ENCODE measurements at places on chromosomes 1 and 21.
A peak's percentile ranks its signal among the peaks of the same experiment; 100 is the strongest.

DNA sequence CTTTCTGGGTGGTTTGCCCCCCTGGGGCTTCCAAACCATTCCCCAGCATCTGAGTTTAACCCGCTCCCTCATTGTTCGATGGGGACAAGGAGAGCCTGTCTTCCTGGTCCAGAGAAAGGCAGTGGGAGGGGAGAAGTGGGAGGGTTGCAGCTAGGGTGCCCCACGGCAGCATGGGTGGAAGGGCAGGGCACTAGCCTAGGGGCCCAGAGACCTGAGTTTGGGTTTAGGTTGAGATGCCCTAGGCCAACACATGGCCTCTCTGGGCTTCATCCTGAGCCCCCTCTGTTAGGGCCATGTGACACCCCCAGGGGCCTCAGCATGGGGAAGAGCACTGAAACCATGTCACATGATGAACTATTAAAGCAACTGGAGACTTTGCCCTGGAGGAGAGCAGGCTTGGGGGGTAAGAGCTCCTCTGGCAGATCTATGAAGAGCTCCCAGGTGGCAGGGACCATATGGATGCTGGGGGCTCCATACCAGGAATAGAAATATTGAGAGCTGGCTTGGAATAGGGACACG is 9.7 kb upstream of the RUNX3 start:
- H3K27ac ChIP-seq = no peak overlapping the region
- no peaks in the 10 kb centered on the region for H3K36me3 ChIP-seq
- no peaks in the 10 kb centered on the region for H3K4me1 ChIP-seq
- DNase-seq = no peak
- H3K4me3 ChIP-seq = no peak overlapping the region

DNA sequence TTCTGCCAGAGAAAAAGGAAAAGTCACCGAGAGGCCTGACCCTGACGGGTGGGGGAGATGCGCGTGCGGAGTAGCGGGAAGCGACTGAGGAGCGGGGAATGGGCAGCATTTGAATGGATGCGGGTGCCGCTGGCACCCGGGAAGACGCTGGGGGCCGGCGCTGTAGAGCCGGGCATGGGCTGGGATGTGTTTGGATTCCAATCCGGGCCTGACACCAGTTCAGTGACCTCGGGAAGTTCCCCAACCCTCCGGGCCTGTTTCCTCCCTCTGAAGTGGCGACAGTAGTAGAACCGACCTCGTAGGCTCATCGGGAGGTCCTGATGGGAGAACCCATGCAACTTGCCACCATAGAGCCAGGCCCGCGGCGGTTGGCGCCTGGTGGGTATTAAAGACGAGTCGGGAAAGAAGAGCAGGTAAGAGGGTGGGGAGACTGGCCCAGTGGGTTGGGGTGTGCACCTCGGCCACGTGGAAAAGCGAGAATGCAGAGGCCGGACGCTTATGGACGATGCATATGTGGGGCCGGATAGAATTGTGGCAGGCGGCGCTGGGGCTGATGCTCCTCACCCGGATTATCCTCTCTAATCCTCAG is 642 bp upstream of the SLC16A1 start:
- DNase-seq = no peak
- peak overlapping the region; percentile 85 for H3K4me3 ChIP-seq
- peak overlapping the region; percentile 96 for H3K27ac ChIP-seq
- H3K27me3 ChIP-seq = no peaks in the 10 kb centered on the region

GRCh38 chr1:63595435-63595834 is 2.2 kb downstream of the PGM1 start:
- DNase-seq = no peak
- H3K4me1 ChIP-seq = no peaks in the 10 kb centered on the region
- H3K27me3 ChIP-seq = no peaks in the 10 kb centered on the region
- H3K36me3 ChIP-seq = no peaks in the 10 kb centered on the region
- no peak overlapping the region for H3K4me3 ChIP-seq

GRCh38 chr1:97461782-97462181 is 459.1 kb downstream of the DPYD start:
- H3K4me1 ChIP-seq = no peaks in the 10 kb centered on the region
- no peak for DNase-seq
- no peaks in the 10 kb centered on the region for H3K36me3 ChIP-seq

GRCh38 chr1:66585002-66585401 is 51.0 kb downstream of the SGIP1 start:
- H3K27me3 ChIP-seq = no peaks in the 10 kb centered on the region
- no peak overlapping the region for H3K27ac ChIP-seq

DNA sequence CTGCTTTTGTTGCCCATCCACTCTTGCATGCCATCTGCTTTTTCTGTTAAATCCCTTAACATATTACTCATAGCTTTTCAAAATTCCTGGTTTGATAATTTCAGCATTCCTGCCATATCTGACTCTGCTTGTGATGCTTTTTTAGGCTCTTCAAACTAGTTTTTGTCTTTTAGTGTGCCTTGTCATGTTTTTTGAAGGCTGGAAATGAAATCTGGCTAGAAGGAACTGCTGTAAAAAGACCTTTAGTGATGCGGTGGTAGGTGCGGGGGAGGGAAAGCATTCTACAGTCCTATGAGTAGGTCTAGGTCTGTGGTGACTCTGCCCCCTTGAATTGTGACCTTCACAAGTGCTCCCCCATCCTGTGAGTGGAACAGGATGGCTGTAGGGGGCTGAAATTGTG is 15.0 kb upstream of the S100B start:
- H3K36me3 ChIP-seq = no peaks in the 10 kb centered on the region
- no peak overlapping the region for H3K4me3 ChIP-seq
- H3K4me1 ChIP-seq = no peaks in the 10 kb centered on the region

- no peaks in the 10 kb centered on the region for H3K4me1 ChIP-seq
- no peaks in the 10 kb centered on the region for H3K27me3 ChIP-seq
Observed at GRCh38 chr1:47627471-47628370, 189.9 kb downstream of the FOXD2 start.

- H3K4me3 ChIP-seq = no peak overlapping the region
- no peaks in the 10 kb centered on the region for H3K4me1 ChIP-seq
- no peak for DNase-seq
Observed at GRCh38 chr1:55127827-55128343, 87.3 kb downstream of the USP24 start.

- H3K27ac ChIP-seq = no peak overlapping the region
- DNase-seq = no peak
- no peaks in the 10 kb centered on the region for H3K36me3 ChIP-seq
- no peaks in the 10 kb centered on the region for H3K4me1 ChIP-seq
- no peak overlapping the region for H3K4me3 ChIP-seq
- H3K27me3 ChIP-seq = no peaks in the 10 kb centered on the region
Observed at GRCh38 chr1:85025940-85026339, 22.4 kb downstream of the MCOLN3 start.

GRCh38 chr1:40638097-40639036 is 27.1 kb downstream of the RIMS3 start:
- H3K4me3 ChIP-seq = no peak overlapping the region
- H3K27ac ChIP-seq = no peak overlapping the region
- H3K4me1 ChIP-seq = no peaks in the 10 kb centered on the region
- no peaks in the 10 kb centered on the region for H3K27me3 ChIP-seq

DNA sequence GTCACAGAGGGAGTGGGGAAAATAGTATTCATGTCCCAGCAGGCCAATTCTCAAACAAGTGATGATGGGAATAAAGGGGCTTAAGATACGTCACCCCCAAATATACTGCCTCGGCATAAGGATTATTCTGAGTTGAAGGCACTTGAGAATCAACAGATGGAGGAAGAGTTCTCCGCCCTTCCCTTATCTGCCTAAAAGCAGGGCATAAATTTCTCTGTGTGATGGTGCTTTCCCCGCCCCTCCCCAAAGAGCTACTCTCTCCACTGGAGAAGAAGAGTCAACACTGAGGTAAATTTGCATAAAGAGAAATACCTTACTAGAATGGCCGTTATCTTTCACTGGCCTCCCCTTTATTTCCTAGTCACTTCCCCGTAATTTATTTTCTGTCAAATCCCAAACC is 18.7 kb downstream of the BECN2 start:
- H3K27ac ChIP-seq = no peak overlapping the region
